Urothelium cell line (cell line): ENCODE measurements at places on chromosomes 3 and 15.

DNA sequence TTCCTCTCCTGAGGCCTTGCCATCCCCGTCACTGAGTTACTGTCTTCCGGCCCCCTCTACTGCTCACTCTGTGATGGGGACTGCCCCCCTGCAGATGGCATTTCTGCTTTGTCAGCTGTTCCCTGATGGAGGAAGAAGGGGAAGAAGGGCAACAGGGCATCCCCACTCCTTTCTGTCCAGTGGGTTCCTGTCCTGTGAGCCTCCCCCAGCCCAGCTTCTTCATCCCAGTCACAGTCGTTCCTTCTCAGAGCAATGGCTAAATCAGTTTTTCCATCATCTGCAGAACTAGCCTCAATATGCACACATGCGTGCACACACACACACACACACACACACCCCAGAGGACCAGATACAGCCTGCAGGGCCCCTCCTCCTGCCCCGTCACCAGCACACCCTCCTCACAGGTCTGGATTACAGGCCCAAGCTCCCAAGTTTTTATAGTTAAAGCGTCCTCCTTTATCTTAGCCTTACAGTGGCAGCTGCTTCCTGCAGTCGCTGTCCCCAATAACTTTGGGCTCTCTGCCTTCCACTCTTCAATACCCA is 21.4 kb downstream of the ALDH1L1 start:
- no peak for DNase-seq

DNA sequence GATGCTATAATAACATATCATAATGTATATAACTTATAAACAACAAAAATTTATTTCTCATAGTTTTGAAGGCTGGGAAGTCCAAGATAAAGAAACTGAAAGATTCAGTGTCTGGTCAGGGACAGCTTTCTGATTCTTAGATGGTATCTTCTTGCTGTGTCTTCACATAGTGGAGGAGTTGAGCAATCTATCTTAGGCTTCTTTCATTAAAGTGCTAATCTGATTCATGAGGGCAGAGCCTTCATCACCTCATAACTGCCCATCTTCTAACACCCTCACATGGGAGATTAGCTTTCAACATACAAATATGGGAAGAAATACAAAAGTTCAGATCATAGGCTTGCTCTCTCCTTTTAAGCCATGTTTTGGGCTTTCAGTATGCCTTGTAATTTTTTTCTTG is 774.8 kb upstream of the EPHA6 start:
- no peak for DNase-seq

DNA sequence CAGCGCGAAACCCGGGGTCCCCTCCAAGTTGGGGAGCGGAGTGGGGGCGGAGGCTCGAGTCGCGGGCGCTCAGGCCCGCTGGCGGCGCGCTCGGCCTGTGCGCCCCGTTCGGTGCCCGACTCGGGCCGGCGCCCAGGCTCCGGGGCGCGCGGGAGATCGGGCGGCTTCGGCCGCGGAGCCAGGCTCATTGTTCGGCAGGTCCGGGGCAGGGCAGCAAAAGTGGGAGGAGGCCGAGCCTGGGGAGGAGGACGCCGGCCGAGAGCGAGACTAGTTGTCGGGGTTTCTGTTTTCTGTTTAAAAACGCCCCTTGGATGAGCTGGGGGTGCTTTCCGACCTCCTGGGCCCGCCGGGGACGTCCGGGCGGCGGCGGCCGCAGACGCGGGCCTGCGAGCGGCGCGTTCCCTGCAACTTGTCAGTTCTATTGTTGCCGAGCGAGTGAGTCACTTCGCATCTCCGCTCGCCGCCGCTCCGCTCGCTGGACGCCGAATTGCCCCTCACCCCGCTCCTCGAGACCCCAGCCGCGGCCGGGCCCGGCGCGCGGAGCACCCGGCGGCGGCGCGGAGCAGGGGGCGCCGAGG is 676 bp downstream of the TCF12 start:
- DNase-seq = peak; percentile 73

- DNase-seq = no peak
Observed at GRCh38 chr3:3618623-3619022, 180.6 kb upstream of the LRRN1 start.

DNA sequence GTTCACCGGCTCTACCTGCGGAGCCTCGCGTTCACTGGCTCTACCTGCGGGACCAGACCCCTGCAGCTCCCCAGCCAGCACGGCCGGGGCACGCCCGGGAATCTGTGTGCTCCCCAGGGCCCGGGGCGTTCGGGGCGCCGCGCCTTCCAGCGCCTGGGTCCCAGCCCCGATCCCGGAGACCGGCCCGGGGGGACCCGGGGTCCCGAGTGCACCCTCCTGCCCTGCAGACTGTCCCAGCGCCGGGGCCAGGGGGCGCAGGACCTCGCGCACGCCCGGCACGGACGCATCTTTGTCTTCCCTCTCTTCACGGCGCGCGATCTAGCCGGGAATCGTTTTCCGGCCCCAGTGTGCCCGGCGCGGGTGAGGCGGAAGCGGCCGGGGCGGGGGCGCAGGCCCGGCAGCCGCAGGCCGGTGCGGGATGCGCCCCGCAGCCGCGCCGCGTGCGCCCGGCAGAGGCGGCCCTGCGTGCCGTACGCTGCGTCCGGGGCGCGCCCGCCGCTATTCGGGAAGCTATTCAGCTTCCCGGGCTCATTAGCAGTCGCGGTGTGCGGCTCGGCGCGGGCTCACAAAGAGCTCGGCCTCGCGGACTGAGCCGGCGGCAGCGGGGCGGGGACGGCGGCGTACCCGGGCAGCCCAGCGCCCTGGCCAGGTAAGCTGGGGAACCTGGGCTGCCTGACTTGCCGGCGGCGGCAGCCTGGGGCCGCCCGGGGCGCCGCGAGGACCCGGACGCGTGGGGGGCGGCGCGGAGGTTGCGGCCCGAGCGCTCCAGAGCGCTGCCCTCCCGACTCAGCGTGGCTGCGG is at the start of gene APBA2:
Gene APBA2 (plus strand): TSS at position 345 of the 801 bp plus-strand sequence. CDS start 167,911 bp downstream, outside the sequence.
- peak; percentile 44 for DNase-seq

DNA sequence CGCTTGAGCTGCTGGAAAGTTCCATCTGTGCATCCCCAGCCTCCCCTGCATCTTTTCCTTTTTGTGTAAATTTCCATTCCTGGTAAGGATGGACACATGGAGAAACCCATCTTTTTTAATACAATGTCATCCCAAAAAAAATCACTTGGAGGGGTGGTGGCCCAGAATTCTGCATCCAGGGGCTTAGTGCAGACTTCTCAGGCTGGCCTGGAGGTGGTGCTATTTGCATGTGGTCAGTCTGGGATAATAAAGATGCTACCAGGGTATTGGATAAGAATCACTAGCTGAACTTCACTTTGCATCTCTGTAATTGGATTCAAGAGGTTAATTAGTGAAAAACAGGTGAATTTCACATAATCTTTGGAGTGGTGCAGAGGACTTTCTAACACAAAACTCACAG is 1.8 kb upstream of the ZSCAN2 start:
- peak; percentile 62 for DNase-seq

DNA sequence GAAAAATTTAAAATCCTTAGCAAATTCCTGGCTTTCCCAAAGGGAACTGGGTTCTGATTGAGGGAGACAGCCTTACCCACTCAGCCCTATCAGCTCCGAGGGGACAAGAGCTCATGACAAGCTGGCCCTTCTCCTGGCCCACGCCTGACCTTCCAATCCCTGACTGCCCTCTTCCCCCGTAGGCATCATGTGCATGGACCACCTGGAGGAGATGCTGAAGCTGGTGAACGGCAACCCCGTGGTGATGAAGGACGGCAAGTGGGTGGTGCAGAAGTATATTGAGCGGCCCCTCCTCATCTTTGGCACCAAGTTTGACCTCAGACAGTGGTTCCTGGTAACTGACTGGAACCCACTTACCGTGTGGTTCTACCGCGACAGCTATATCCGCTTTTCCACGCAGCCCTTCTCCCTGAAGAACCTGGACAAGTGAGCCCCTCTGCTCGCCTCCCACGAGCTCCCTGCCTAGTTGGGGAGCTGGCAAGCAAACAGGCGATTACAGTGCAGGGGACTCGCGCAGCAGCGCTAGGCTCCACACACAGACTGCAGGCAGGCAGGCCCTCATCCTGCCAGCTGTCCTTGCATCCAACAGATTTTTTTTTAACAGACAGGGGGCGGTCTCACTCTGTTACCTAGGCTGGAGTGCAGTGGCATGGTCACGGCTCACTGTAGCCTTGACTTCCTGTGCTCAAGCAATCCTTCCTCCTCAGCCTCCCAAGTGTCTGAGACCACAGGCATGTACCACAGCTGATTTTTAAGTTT is 16.8 kb downstream of the RPUSD3 start:
- DNase-seq = no peak

- DNase-seq = no peak
Observed at GRCh38 chr15:77528290-77528967, 104.3 kb downstream of the LINGO1 start.

DNA sequence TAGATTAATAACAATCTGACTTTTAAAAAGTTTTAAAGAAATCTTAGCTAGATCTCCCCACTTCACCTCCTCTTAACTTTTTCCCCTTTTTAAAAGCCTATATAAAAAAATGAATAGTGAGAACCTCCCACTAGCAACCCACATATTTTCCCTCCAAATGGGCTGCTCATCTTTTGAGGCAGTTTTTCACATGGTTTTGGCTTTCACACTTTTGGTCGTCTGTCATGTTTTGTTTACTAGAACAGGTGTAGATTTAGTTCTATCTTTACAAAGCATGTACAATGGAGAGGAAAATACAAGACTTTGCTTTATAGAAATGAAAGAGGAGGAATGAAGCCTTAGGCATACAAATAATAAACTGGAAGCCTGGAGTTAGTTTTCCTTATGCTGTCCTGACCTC is 126.7 kb upstream of the EOMES start:
- DNase-seq = no peak

GRCh38 chr3:73781541-73781940 is 156.8 kb upstream of the PDZRN3 start:
- DNase-seq = no peak

DNA sequence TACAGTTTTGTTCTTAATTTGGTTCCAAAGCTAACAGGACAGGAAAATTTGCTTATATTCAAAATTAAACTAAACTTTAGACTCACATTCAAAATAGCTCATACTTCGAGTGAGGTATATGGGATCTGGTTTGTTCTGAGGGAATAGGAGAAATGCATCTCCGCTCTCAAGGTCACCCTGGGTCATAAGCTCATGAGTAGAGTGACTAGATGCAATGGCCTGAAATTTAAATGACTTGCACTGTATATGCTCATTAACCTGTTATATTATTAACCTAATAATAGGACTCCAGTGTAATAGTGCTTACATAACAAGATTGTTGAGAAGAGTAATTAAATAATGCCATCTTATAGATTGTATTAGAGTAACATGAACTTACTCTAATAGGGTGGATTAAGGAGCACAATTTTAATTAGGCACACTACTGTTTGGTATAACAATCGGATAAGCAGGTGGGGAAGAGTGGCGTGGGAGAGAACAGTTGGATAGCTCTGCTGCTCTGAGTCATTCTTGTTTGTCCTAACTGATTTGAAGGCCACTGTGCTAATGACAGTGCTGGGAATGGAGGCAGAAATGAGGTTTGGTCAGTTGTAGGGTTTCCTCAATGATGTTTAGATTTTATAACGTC is 5.2 kb downstream of the NKTR start:
- DNase-seq = no peak

- DNase-seq = no peak
Observed at GRCh38 chr3:100246999-100247398, 13.8 kb upstream of the TBC1D23 start.

DNA sequence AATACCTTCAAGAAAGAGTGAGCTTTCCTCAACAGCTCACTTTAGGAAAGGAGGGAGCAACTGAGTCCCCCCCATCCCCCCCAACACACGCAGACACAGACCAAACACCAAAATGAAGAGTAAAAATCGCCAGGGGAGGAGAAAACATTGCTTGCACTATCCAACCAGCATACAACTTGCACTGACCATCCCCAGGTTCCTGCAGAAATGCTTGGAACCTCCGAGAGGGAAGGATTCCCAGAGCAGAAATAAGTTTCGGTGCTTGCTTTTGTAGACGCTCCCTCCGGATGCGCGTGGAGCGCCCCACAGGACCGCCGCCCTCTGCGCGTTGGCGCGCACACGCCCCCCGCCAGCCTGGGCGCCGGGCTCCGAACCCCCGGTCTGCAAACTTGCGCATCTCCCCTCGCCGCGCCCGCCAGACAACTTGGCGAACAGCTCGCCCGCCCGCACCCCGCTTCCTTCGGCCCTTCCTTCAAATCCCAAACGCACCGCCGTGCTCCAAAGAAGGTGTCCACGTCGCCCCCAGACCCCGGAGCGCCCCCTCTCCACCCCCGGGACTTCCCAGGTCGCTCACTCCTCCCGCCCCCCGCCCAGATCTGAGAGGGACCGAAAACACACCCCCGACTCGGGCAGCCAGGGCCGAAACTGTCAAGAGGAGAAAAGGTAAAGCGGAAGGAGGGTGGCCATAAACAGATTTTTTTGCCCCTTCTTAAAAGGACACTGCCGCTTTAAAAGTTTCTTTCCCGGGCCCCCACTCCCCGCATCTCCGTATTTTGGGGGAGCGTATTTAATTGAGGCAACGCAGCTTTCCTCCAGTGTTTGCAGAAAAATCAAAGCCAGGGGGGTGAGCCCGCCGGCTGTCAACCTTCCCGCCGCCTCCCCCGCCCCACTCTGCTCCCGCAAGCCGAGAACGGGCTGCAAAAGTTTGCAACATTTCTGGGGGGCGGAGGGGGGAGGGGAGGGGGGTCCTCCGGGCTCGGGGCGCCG is 859 bp downstream of the RORA start:
- peak; percentile 25 for DNase-seq

- peak; percentile 65 for DNase-seq
Observed at GRCh38 chr15:38707802-38708671, 143.4 kb upstream of the RASGRP1 start.

- DNase-seq = no peak
Observed at GRCh38 chr3:115851571-115851970, 228.3 kb downstream of the GAP43 start.

GRCh38 chr15:85443593-85444087 is 63.2 kb downstream of the AKAP13 start:
- DNase-seq = peak; percentile 14

GRCh38 chr3:186440891-186441290 is 78.9 kb upstream of the DGKG start:
- no peak for DNase-seq

DNA sequence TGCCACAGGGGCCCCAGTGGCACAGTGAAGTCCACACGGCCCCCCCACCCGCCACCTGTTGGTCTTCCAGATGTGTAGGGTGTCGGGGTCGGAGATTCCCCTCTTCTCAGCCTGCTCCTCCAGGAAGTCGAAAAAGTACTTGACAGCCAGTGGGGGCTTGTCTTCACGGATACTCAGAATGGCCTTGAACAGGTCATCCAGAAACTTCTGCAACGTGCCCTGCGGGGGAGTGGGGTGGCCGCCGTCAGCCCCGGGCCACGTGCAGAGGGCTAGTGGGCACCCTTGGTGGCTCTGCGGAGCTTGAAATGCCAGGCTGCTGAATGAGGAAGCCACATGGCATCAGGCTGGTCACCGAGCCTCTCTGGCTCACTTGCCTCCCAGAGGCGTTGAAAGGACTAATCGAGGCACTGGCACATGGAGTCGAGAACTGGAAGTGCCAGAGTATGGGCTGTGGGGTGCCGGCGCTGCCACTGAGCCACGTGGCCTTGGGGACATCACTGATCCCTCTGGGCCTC is 16.6 kb downstream of the H1-8 start:
- no peak for DNase-seq

DNA sequence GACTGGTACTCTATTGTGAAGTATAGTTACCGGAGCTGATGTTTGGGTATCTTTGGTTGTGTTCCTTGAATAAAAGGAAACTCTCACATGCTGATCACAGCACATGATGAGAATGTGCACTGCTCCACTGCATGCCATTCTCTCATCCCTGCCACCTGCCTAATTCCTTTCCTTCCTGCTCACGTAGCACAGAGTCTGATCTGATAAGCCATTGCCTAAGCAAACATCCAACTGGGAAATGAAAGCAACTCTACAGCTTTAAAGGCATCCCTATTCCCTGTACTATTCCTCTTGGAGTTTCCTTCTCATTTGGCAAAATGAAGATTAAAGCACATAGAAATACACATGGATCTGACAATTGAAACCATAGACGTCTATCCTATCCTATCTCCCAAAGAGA is 359.8 kb downstream of the C3orf38 start:
- no peak for DNase-seq
